ENCODE measurements at places on chromosomes 5 and 9. TPM values are rescaled to one million over a fixed set of nuclear protein-coding genes. Genes with fewer than 3 reads are reported as not detected.

- peak; percentile 19 for DNase-seq
Measured at GRCh38 chr9:128689820-128690683, 1.0 kb downstream of the SET start.

GRCh38 chr5:59685793-59686192, 207.7 kb downstream of the PDE4D start:
- DNase-seq, result no peak

GRCh38 chr5:69494452-69494851, 1.9 kb downstream of the OCLN start:
- DNase-seq, result no peak

DNA sequence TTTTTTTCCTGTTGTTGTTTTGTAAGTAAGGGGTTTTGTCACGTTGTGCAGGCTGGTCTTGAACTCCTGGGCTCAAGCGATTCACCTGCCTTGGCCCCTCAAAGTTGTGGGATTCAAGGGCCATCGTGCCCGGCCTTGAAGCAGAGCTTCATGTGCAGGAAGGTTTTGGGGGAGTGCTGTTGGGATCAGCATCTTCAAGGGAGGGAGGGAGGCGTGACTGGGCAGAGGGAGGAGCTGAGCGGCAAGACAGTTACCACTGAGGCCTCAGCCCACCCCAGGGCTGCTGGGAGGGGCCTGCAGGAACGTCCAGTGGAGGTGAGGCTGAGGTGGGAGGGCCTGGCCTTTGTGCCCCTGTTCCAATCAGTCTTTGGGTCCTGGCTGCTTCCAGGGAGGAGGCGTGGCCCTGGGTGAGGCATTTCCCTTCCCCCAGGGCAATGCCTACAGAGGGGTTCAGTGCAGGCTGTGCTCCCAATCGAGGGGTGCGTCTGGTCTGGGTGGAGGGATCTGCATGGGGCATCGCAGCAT, 21.4 kb downstream of the OR2V1 start:
- no peak for DNase-seq

DNA sequence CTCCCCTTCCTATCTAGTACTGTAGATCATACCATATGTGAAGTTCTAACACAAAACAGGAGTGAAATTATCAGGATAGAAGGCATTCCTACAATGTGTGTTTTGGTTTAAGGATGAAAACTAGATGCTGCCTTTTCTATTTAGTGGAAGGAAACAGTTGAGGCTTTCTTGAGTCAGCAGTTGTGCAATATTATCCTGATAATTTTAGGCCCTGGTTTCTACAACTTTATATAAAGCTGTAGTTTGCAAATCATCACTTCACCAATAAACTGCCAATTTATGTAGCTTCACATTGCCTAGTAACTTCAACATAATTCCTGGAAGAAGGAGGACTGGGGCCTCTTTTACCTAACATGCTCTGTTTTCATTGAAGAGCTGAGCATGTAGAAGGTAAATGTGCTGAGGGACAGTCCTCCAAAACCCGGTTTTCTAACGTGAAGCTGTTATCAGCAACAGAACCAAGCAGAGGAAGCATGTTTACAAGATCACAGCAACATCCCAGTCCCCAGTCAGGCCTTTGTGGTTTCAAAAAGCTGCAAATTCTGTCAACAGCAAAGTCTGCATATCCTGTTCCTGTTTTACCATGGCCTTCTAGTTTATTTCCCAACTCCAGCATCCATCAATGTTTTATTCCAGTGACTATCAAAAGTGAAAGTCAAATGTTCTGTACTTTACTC, 513.4 kb upstream of the MEF2C start:
- no peak for DNase-seq

DNA sequence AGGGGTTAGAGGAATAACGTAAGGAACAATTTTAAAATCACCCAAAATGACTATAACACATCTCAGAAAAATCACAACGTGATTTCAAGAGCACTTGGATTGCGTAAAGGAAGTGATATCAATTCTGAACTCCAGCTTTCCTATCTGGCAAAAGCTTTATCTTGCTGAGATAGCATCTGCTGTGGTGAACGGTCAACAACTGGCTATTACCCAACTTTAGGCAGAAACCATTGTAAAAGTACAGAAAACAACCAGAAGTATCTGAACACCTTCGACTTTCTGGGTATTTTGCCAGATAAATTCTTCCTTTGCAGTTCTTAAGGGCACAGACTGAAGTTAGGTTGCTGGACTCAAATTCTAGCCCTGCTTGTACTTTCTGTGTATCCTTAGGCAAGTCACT, 9.2 kb downstream of the ABLIM3 start:
- DNase-seq, result peak; percentile 31

GRCh38 chr5:159877894-159878448, 38.3 kb upstream of the ADRA1B start:
- DNase-seq, result no peak

DNA sequence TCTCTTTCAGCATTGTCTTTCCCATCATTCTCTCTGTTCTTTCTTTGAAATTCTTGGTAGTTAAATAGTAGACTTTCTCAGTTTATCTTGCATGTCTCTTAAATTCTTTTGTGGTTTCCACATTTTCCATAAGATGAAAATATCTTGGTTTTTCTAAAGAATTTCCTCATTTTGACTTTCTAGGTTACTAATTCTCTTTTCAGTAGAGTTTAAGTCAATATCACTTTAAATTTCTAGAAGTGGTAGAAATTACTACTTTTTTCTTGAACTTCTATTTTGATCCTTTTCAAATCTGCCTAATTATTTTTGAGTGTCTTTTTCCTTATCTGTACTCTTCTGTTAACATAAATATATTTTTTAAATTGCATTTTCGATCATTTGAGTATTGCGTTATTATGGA, 23.6 kb upstream of the LRRTM2 start:
- no peak for DNase-seq

GRCh38 chr9:88809355-88810161, 181.7 kb upstream of the S1PR3 start:
- DNase-seq, result no peak

DNA sequence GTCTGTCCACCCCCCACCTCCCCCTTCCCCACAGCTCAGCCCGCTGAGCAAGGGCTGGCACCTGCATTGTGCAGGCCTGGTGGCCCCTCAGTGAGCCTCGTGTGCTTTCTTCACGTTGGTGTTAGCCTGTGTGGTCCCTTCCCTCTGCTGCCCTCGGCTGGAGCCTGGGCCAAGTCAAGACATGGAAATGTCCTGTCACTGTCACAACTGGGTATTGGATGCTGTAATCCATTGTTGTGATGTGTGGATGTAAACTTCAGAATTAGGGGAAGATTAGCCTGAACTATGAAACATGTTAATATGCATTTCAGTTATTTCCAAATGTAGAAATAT, 103.9 kb downstream of the TRIO start:
- no peak for DNase-seq

DNA sequence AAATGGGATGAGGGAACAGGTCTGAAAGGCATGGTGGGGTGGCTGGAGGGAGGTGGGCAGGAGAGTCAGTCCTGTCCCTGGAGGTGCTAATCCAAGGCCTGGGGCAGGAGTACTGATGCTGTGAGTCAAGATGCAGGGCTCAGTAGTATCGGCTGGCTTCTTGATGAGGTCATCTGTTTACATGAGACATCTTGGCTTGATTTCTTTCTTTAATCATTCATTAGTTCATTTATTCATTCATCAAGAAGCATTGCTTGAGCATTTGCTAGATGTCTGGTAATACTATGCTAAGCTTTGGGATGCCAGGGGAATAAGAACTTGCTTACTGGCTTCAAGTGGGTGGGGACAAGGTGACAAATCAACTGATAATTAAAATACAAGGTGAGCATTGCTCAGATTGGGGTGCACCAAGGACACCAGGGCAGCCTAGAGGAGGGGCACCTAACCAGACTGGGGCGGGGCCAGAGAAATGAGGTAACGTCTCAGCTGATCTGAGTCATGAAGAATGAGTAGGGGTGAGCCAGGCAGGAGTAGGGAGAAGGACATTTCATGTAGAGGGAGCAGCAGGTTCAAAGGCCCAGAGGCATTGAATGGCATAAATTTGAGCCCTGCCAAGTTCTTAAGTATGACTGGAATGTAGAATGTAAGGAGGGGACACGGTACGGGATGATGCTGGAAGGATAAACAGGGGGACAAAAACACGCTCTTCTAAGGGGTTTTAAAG, 88.8 kb downstream of the EGFLAM start:
- no peak for DNase-seq

GRCh38 chr5:83687124-83687619, 33.5 kb downstream of the HAPLN1 start:
- DNase-seq, result no peak

GRCh38 chr5:57592236-57592635, 109.6 kb upstream of the ACTBL2 start:
- no peak for DNase-seq

- peak; percentile 34 for DNase-seq
Measured at GRCh38 chr9:78235256-78235761, 566 bp upstream of the CEP78 start.

GRCh38 chr5:118193194-118193905, 795.0 kb downstream of the DTWD2 start:
- no peak for DNase-seq

- DNase-seq, result no peak
Measured at GRCh38 chr9:126830827-126831226, 26.0 kb downstream of the ZBTB43 start.

DNA sequence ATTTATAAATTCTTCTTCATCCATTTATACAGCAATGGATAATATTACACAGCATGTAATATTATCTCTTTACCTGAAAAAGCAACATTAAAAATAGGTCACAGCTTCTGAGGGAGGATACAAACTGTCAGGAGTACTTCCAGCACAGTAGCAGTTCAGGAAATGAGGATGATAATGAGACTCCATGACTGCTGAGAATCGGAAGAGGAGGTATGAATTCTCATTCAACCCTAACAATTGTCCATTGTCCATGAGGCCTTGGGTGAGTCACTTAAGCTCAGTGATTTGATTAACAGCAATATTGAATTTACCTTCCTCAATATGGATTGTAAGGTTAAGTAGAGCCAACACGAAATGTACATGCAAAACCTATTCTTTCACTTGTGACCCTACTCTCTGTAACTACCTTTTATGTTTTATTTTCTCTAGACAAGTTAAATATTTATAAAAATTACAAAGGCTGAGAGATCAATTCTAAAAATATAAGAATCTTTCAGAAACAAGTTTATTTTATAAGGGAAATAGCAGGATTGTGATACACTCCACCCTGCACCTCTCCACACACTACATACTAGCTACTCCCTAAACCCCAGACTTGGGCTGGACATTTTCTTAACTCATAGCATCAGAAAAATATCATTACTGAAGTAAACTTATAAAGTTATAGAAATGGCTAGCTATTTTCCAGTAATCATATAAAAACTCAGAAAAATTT, 159.1 kb upstream of the ACOT12 start:
- peak; percentile 58 for DNase-seq

DNA sequence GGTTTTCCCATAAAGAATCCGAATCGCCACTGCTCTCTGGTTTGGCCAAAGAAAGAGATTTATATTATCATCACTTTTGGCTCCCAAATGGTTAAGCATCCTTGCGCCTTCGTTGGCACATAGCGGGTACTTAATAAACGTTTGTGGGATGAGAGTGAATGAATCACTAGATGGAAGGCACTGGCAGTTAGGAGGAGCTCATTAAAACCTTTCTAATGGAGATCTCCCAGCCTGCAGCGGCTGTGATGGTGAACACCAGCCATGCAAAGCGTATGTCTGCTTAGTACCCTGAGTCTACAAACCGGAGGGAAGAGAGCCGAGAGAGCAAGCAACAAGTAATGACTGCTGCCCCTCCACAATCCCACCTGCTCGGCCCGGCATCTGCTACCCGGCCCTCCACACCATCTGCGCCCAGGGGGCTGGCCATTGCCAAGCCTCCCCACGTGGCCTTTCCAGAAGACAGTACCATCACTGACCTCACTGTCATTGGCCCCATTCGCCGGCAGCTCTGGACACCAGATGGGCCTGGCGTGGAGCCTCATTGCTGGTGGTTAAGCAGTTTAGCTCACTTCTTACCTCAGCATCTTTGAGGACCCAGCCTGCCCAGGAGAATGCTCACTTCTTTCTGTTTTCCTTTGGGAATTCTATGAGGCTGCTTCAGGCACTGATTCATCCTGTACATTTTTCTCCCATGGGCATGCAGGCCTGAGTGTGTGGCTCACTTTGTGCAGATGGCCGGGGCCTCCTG, 39.3 kb upstream of the ANKRD33B start:
- DNase-seq, result no peak

GRCh38 chr9:22010866-22011625, 1.9 kb upstream of the CDKN2B start:
- no peak for DNase-seq

DNA sequence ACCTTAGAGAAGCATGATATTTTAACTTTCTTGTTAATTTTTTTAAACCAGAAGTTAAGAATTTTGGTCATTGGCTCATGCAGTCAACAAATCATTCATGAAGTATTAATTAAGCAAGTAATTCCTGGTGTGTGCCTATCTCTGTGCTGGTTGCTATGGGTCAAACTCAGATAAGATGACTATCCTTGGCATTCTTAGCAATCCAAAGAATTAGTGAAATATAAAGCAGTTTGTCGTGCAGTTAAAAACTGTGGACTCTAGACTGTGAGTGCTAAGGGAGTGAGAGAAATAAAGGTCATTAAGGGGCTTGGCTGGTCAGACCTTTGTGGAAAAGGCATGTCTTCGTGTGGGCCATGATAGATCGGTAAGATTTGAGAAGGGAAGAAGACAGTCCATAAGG, 4.8 kb downstream of the CYFIP2 start:
- DNase-seq, result no peak

- no peak for DNase-seq
Measured at GRCh38 chr9:76926324-76926741, 20.4 kb upstream of the PRUNE2 start.

DNA sequence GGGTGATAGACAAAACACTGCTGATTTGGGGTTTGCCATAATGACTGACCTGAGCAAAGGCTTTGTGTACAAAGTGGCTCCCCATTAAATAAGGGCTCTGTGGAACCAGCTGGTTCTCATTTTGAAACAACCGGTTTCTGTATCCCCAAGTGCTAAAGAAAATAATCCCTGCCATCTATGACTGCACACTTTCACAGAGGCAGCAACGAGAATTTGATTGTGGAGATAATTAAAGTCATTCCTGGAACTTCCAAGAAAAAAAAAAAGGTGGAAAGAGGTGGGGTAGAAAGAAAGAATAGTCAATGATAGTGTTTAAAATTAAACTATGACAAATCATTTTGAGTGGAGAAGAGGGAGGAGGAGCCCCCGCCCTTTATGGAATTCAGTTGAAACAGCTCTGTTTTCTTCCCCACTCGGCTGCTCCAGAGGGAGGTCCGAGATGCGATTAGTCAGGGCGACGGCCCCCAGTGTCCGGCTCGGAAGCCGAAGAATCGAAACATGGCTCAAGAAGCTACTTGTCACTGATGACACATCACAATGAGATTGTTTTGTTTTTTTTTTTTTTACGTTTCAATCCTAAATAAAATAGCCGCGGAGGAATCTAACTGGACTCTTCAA, 38.4 kb downstream of the EBF1 start:
- no peak for DNase-seq

- DNase-seq, result peak; percentile 34
Measured at GRCh38 chr9:136255896-136256890, 10.6 kb upstream of the QSOX2 start.

- no peak for DNase-seq
Measured at GRCh38 chr9:125146247-125146646, 2.9 kb upstream of the SCAI start.

Gene FBXO4
- 7.5 TPM for total RNA-seq

Gene SHISAL2B
- total RNA-seq, result not detected

Gene SPAG8
- total RNA-seq, result 0.78 TPM

Gene RAB24
- 33.7 TPM for total RNA-seq

Gene LCN1
- not detected for total RNA-seq

Gene GABRA1
- not detected for total RNA-seq

Gene EQTN
- 0.18 TPM for total RNA-seq

Gene NPR3
- not detected for total RNA-seq

Gene GFRA3
- not detected for total RNA-seq
